Esophagus squamous epithelium (tissue), 5 donors: ENCODE measurements at places on chromosomes 12 and 14.

GRCh38 chr14:38929416-38929815, 173.6 kb downstream of the SEC23A start:
- no peak for DNase-seq

- no peak for DNase-seq
These were observed 5.9 kb downstream of the ADIPOR2 start for GRCh38 chr12:1696800-1697199.

DNA sequence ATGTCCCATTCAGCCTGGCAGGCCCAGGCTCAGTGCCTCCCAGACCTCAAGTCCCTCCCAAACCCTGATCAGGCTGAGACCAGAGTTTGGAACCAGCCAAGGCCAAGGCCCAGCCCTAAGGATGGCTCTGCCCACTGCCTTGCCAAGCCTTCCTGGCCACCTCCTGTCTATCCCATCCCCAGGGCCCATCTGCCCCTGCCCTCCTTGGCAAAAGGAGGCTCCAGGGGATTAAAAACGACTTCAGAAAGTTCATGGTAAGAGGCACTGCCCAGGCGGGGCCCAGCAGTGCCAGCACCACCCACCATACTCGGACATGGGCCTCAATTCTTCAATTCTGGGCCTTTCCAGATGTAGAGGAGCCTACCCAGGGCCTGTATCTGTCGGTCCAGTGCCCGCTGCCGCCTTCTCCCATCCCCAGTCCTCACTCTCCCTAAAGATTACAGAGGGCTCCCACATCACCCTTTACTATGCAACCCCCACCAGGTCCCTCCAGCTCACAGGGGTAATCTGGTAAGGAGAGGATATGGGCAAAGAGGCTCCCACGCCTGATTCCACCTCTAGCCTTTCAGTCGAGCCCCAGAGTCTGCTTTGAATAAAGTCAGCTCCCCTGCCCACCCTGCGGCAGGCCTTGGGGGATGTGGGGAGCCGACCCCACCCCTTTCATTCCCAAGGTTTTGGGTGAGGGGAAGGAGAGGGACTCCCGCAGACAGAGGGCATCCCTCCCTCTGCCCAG, 932 bp downstream of the ADCY6 start:
- no peak for DNase-seq

DNA sequence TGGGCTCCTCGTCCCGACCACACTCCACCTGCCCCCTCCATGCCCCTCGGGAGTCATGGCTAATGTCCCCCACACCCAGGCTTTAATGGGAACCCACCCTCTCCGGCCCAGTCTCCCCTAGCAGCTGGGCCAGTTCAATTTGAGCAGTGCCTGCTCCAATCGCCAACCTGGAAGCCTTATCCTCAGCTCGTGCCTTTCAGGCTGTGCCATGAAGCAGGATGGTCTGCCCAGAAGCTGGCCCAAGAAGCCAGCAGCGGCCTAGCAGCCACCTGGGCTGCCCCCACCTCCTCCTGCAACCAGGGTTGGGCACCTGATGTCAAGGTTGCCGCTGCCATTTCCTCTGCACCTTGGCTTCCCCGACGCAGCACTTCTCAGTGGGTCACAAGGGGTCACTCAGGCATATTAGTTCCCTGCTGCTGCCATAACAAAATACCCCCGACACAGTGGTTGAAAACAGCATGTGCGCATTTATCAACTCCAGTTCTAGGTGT, 2.3 kb upstream of the CLBA1 start:
- no peak for DNase-seq

DNA sequence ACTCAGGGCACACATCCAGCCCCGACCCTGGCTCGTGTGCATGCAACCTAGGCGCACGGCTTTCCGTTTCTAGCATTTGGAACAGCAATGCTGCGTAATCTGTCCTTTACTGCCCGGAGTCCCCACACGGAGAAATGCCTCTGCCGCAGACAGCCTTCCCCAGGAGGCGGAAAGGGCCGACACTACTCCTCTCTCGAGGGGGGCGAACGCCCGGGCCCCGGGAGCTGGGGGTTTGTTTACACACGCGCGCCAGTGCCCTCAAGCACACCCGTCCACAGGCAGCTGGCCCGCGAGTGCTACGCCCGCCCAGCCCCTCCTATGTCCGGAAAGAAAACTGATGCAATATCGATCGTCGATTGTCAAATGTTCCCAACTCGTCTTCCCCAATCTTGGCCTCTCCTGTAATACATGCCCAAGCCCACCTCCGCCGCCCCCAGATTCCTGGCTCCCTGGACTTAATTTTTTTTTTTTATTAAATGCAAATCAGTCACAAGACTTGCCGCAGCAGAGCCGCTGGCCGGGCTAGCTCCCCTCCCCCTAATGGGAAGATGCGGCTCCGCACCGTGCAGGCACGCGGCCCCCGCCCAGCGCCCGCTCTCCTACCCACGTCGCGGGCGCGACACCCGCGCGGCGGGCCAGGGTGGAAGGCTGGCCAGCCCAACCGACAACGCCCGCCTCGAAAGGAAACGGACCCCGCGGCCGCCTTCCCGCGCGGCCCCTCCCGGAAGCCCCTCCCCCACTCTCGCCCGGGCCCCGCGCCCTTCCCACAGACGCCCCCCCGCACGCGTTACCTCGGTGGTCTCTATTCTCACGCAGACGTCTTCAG, 642 bp downstream of the SLC38A2 start:
- peak; percentile 50 for DNase-seq

- no peak for DNase-seq
These were observed 72.6 kb downstream of the PPM1H start for GRCh38 chr12:62862259-62862881.

DNA sequence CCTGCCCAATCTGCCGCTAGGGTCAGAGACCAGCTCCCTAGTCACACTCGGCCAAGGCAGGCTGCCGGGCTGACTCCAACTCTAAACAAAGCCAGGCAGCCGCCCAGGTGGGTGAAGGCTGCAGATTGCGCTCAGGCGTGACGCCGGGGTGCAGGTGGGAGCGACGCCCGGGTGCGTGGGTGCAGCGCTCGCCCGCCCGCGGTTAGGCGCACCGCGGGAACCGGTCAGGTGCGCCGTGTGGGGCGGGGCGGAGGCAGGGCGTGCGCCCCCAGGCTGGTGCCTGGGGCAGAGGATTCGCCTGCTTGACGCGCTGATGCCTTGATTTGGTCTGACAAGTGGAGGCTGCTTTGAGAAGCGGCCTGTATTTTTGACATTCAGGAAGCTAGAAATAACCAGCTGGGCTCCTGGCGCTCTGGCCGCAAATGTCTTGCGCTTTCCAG, 126.7 kb upstream of the HIF1A start:
- DNase-seq = peak; percentile 28

DNA sequence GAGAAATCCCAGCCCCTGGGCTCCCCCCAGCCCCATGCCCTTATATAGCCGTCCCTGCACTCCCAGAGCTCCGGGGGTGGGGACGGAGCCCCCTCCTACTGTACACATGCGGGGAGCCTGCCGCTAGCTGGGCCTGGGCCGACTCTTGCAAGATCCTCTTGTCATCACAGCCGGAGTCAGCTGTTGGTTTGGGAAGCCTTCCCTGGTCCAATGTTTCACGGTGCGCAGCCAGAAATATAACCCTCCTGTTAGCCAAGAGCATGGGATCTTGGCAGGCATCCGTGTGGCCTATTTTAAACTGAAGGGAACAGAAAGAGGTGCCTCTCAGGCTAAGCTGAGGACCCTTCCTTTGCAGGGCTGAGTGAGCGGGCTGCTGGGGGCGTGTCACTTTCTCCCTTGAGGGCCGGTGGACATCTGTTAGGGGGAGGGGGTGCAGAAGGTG, 175.3 kb downstream of the TSPAN9 start:
- no peak for DNase-seq

- no peak for DNase-seq
These were observed 78.6 kb downstream of the CHST11 start for GRCh38 chr12:104535369-104535768.

- DNase-seq = no peak
These were observed 214.6 kb upstream of the PRKD1 start for GRCh38 chr14:30142216-30142615.
